ENCODE measurements at places on chromosomes 13 and 19.

DNA sequence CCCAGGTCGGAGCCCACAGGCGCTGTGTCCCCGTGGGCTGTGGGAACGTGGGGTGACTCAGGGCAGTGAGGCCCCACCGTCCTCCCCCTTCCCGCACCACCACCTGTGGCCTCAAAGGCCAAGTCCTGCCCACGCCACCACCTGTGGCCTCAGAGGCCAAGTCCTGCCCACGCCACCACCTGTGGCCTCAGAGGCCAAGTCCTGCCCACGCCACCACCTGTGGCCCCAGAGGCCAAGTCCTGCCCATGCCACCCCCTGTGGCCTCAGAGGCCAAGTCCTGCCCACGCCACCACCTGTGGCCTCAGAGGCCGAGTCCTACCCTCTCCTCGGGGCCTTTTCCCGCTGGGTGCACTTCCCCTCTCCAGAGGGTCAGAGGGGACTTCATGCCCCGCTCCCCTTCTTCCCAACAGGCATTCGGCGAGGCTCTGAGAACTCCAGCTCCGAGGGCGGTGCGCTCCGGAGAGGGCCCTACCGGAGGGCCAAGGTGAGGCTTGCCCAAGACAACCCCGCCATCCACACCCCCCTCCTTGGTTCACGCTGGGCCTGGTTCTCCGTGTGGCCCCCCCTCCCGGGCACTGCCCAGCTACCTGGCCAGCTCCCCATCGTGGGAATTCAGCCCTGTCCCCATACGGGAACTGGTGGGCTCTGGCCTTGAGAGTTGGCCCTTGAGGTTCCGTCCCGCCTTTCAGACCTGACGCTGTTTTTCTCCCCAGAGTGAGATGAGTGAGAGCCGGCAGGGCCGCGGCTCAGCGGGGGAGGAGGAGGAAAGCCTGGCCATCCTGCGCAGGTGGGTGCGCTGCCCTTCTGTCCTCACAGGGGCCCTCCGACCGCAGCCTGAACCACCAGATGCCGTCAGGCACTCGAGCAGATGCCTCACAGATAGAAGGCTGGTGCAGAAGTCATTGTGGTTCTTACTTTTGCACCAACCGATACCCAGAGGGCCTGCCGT lies 27.4 kb upstream of the F7 start:
- no peak for DNase-seq

DNA sequence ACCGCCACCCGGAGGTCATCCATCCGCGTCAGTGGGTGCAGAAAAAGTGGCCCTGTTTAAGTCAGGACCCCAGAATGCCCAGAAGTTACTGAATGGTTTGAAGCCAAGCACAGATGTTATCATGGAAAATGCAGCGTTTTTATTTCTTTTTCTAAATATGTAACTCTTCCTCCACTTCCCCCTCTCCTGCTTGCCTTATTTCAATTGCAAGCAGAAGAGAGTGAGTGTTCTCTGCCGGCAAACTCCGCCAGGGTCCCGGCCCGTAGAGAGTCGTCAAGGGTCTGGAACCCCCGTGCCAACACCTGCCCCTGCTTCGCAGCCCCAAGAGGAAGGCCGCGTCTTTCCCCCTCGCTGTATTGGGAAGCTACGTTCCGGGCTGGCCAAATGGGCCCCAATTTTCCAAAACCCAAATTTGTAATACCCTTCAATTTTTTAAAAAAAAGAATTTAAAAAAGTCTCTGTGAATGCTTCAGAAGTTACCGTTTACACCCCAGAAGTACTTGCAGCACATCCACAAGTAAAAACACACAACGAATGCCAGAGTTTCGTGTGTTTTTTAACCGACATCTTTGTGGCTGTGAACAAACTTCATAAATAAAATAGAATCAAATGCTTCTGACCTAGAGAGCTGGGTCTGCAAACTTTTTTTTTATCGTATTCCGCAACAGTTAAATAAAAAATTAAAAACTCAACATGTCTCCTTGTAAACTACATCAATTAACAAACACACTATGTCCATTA lies 712 bp upstream of the PDX1 start:
- no peak for DNase-seq

- DNase-seq: no peak
These were observed 30.2 kb upstream of the SACS start for GRCh38 chr13:23463661-23464060.

DNA sequence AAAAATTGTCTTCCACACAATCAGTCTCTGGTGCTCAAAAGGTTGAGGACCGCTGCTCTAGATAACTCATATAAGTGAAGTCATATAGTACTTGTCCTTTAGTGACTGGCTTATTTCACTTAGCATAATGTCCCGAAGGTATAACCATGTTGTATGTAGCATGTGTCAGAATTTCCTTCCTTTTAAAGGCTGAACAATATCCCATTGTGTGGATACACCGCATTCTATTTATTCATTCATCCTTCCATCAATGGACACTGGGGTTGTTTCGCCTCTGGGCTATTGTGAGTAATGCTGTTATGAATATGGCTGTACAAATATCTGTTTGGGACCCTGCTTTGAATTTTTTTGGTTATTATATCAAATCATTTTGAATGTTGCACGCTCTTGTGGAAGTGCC lies 4.6 kb upstream of the LYPD5 start:
- no peak for DNase-seq

DNA sequence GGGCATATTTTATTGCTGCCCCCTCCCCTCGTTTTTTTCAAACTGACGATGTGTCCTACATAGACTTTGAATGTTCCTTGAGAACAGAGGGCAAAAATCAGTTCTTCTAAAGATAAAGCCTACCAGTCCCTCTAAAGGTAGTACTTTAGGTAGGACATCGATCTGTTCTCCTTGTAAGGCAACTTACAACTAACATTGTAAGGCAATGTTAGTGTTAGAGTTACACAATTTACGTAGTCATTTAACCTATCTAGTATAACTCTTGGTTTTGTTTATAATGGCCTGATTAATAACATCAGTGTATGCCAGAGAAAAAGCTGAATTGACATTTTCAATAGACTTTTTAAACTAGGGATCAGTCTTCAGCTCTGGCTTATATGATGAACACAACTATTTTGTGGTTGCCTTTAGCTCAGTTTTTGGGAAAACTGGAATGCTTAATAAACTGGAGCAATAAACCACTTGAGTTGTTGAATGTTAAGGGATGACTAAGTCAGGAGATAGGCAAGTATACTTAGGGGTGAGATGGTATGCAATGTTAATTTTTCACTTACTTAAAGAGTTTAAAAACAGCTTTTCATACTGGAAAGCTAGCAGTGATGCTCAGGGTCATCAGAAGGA lies 2.2 kb downstream of the NDFIP2 start:
- DNase-seq: peak; percentile 85

DNA sequence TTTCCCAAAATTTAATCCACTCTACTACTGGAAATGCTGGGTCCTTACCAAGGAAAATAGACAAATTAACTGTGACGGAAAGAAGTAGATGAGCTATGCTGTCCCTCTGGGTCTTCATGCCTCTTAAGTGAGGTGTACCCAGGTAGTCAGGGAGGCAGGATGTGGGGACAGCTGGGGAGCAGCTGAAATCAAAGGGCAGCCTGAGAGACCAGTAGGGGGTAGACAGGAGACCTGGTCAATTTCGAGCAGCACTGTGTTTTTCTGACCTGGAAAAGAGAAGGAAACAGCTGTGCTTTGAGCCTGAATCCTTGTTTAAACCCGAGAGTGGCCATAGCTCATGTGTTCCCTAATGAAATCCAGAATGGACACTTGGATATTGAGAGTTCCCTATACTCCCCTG lies 587.3 kb downstream of the EFNB2 start:
- no peak for DNase-seq

- no peak for DNase-seq
These were observed 13.2 kb upstream of the TNFRSF19 start for GRCh38 chr13:23557043-23557442.

GRCh38 chr19:40413291-40413845 lies at the start of gene PRX:
TSS of gene PRX (minus strand) at chr19:40413378. CDS start at chr19:40407932, 5,446 bp downstream.
- no peak for DNase-seq

DNA sequence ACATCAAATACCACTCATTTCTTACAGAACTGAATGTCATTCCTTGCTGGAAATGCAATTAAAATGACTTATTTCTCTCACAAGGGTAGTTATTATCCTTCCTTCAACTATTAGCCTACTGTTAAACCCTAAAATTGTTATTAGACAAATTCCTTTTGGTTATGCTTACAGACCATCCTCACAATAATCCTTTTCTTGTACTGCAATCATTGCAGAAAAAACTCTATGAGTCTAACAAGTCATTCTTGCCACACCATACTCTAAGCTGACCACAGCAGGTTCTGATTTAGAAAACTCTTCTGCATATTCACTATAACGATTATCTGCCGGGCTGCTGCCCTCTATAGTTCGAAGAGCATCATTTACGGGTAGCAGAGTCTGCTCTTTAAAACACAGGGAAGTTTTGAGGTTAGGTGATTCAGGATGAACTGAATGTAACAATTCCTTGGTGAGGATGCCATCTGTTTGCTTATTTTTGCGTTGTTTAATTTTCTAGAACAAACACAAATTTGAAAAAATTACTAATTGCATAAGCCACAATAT lies 38.2 kb downstream of the MTMR6 start:
- peak; percentile 23 for DNase-seq

GRCh38 chr19:18596752-18597157 lies 8.2 kb downstream of the REX1BD start:
- DNase-seq: peak; percentile 20

DNA sequence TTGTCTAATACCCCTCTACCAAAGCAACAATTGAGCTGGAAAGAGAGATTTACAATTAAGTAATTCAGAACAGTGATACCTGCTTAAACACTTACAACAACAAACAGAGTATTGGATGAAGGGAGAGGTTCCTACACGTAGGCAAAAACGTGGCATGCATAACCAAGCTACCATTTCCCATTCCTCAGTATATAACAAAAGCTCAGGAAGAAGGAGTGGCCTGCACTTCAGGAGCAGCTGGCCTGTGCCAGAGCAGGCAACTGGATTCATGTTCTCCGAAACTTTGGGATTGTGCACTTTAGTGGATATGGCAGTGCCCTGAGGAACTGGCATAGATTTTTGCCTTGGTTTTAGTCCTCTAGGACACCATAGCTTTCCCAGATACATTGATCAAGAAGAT lies 630.2 kb upstream of the PCDH9 start:
- no peak for DNase-seq

- DNase-seq: peak; percentile 28
These were observed 29.1 kb upstream of the POP4 start for GRCh38 chr19:29576761-29577648.

GRCh38 chr13:28658539-28658795 lies 463 bp upstream of the POMP start:
- no peak for DNase-seq

- DNase-seq: peak; percentile 60
These were observed 5.4 kb upstream of the PLAUR start for GRCh38 chr19:43675269-43675879.

DNA sequence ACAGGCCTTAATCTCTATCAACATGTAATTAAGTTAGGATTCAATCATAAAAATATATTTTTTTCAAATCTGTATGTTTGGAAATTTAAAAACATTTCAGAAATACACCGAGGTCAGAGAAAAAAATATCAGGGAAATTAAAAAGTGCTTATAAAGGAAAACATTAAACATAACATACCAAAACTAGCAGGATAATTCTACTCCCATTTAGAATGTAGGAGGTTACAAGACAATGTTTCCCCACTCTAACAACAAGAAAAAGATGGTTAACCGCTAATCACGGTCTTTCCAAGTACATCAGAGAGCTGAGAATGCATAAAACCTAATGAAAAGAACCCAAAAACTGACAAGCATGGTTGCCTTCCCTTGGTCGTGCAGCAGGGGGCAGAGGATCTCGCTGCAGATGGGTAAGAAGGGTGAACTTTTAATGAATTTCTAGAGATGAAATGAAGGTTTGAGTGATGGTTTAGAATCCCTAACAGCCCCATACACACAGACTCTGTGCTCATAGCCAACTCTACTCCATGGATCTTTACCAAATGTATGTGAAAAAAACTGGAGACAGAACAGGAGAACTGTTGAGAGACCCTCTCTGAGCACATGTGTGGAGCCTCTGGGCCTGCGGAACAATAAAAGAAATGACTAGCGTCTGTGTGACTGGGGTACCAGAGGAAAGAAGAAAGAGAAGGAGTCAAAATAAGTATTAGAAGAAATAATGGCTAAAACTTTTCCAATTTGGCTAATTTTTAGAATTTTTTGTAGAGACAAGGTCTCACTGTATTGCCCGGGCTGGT lies 51.3 kb upstream of the LSM14A start:
- peak; percentile 58 for DNase-seq

GRCh38 chr19:42465827-42466280 lies 23.1 kb upstream of the CXCL17 start:
- no peak for DNase-seq

DNA sequence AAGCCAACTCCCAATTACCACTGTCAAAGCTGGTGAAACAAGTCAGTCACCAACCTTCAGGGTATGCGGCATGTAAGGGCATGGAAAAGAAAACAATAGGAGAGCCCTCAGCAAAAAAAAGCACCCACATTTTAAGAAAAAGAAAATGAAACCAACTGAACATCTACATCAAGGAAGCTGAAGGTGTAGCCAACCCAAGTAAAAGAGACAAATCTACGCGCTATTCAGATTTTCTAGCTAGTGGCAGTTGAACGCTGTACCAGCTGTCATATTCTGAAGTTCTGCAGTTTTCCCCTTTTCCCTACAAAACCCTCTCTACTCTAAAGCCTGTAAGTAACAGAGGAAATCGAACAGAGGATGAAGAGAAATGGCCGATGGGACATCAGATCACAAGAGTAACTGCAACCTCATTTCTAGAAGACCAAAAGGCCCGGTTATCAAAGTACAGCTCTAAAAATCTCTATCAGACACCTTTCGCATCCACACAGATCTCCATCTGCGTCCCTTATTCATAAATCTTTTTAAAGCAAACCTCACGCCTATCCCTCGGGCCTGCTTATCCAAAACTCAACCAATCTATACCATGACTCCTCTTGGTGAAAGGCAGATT lies 1.4 kb downstream of the MYCBP2 start:
- DNase-seq: peak; percentile 25

DNA sequence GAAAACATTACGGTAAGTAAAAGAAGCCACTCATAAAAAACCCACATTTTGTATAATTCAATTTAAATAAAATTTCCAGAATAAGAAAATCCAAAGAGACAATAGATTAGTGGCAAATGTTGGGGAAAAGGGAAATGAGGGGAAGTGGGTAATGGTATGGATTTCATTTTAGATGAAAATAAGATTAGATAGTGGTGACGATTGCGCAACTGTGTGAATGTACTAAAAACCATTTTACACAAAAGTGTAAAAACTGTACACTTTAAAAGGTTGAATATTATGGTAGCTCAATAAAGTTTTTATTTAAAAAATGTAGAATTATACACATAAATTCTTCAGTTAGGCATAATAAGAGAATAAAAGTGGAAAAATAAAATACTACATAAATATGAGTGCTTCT lies 3.7 kb downstream of the MBD3L1 start:
- DNase-seq: no peak

GRCh38 chr13:26677156-26677555 lies 83.4 kb downstream of the GPR12 start:
- DNase-seq: no peak

DNA sequence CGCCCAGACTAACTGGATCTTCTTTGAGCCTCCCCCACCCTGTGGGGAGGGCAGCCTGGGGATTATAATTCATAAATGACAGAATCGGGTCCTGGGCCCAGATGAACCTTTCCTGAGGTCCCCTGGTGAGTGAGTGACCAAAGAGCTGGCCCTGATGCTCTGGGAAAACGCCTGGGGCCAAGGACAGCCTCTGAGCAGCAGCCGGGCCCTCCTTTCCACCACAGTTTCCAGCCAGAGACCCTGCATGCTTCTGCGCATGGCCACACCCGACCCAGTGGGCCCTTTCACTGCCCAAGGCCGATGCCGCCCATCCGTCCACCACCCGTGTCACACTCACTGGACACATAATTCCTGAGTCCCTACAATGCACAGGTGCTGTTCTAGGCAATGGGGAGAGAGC lies 43.6 kb upstream of the CCNE1 start:
- DNase-seq: no peak
